Stimulated activated CD8-positive, alpha-beta memory T cell treated with anti-CD3 and anti-CD28 coated beads, Interleukin-4, amount 100 ng/mL, for 4 hours (primary cell): ENCODE measurements at places on chromosomes 2 and 18.

- no peak for DNase-seq
Measured at GRCh38 chr18:59986139-59986538, 86.3 kb downstream of the PMAIP1 start.

GRCh38 chr2:219437690-219438206, 3.1 kb downstream of the SPEG start:
- DNase-seq: no peak

DNA sequence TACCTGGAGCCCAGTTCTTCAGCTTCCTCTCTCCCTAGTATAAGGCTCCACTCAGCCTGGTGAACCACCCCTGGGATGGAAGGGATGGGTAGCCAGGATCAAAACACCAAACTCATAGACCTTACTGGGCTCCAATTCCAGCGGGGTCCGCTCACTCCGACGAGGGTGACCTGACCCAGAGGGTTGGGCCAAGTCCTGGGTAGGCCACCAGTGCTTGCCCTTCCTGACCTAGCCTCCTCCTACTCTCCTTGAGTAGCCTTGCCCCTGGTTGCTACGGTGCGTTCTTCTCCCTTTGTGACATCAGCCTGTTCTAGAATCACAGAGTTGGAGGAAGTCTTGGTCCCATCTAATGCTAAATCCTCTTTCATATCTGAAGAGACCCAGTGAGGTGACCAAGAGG, 537 bp upstream of the STAT4 start:
- DNase-seq: no peak

- no peak for DNase-seq
Measured at GRCh38 chr2:237889811-237890210, 30.4 kb downstream of the RAMP1 start.

GRCh38 chr18:56565551-56566345, 72.6 kb downstream of the TXNL1 start:
- DNase-seq: no peak

GRCh38 chr2:121634354-121635307, 14.6 kb downstream of the CLASP1 start:
- DNase-seq: no peak

GRCh38 chr18:40168026-40168425, 1787.0 kb upstream of the PIK3C3 start:
- DNase-seq: no peak

DNA sequence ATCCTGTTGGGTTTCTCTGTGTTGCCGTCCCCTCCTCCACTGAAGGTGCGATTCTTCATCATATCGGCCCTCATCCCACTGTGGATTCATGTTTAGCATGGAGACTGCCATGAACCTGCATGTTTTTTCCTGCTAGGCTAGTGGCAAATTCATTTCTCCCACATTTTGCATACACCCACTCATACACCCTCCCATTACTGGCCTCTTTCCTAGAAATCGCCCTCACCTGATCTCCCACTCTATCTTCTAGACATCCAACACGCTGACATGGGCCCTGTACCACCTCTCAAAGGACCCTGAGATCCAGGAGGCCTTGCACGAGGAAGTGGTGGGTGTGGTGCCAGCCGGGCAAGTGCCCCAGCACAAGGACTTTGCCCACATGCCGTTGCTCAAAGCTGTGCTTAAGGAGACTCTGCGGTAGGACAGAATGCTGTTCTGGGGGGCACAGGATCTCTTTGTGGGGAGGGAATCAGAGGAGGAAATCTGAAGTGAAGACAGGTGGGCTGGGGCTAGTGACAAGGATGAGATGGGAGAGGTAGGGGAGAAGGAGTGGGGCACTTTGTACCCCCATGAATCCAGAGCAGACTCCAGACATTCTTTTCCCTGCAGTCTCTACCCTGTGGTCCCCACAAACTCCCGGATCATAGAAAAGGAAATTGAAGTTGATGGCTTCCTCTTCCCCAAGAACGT, 17.7 kb downstream of the PRKAG3 start:
- no peak for DNase-seq

DNA sequence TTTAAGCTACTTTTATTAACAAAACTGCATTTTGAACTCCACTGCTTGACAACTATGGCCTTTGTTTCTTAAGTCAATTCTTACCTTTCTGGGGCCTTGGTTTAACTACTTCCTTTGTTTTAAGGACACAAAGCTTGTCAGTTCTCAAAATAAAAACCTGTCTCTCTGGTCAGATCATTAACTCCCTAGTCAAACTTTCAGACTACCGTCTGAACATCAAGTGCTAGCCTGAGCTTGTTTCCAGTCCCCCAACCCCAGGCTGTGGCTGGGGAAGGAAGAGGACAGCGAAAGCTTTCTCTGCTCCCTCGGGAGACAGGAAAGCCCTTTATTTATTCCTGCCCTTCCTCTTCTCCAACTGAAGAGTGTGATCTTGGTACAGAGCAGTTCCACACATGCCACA, 1.7 kb downstream of the SH3YL1 start:
- no peak for DNase-seq

GRCh38 chr2:207871506-207871905, 101.8 kb upstream of the FZD5 start:
- no peak for DNase-seq

GRCh38 chr2:211498551-211499205, 942.3 kb downstream of the CPS1 start:
- DNase-seq: no peak

DNA sequence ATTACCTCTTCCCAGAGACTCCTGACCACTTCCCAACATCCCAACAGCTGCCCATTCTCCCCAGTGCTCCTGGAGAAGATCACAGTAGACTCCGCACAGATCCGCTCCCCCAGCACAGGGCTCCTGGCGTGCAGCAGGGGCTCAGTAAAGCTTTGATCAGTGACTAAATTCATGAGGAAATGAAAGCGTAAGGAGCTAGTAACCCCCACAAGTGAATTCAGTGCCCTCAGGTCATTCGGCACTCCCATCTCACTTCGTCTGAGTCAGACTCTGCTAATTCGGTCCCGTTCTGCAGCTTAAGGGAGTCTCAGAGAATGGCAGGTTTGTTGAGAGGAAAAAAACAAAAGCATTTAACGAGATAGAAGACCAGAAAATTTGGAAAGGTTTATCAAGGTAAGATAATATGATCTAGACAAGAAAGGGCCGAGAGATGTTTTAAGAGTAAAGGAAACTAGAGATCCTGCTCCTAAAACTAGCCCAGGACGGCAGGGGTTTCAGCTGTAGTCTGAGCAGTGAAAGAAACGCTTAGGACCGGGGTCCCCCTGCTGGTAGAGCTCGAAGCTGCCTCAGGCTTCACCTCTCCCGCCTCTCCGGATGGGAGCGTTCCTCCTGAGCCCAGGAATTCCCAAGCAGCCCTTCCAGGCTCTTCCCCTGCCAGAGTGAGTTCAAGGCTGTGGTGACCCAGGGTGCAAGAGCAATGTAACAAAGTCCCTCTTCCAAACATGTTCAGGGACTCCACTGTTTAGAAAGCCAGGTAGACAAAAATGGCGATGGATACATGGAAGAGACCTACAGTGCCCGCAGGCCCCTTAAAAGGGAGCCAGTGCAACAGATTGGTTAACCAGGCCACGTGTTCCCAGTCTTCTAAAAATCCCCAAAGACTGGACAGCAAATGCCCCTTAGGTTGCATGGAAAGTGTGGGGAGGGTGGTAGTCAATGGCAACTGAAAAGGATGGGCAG, 127.3 kb downstream of the DNER start:
- DNase-seq: no peak

GRCh38 chr2:72888438-72889202, 1.4 kb downstream of the SPR start:
- no peak for DNase-seq

DNA sequence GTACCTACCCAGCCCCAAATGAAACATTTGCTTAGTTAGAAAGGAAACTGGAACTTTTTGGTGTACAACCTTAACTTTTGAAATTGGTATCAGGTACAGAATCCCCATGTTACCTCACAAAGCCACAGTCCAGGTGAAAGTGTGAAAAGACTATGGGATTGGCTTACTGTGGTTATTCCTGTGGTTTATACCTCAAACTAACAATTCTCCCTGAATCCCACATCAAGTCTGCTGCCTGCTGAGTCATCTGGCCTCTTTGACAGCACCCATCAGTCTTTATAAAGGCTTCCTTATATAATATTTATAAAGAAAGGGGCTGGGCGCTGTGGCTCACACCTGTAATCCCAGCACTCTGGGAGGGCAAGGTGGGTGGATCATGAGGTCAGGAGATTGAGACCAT, 164.6 kb downstream of the TMEM247 start:
- no peak for DNase-seq

DNA sequence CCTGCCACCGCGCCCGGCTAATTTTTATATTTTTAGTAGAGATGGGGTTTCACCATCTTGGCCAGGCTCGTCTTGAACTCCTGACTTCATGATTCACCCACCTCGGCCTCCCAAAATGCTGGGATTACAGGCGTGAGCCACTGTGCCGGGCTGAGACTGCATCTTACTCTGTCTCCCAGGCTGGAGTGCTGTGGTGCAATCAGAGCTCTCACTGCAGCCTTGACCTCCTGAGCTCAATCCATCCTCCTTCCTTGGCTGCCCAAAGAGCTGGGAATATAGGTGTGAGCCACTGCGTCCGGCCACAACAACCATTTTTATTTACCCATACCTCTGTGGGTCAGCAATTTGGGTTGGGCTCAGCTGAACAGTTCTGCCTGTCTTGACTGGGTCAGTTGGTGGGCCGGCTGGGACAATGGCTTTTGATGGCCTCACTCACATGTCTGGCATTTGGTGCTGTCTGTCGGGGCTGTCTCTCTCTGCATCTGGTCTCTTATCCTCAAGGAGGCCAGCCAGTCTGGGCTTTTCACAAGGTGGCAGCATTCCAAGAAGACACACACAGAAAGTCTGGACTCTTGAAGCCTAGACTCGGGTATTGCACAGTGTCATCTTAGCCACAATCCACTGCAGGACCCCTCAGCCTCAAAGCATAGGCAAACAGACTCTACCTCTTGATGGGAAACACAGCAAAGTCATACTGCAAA, 116.8 kb upstream of the GATA6 start:
- DNase-seq: no peak

DNA sequence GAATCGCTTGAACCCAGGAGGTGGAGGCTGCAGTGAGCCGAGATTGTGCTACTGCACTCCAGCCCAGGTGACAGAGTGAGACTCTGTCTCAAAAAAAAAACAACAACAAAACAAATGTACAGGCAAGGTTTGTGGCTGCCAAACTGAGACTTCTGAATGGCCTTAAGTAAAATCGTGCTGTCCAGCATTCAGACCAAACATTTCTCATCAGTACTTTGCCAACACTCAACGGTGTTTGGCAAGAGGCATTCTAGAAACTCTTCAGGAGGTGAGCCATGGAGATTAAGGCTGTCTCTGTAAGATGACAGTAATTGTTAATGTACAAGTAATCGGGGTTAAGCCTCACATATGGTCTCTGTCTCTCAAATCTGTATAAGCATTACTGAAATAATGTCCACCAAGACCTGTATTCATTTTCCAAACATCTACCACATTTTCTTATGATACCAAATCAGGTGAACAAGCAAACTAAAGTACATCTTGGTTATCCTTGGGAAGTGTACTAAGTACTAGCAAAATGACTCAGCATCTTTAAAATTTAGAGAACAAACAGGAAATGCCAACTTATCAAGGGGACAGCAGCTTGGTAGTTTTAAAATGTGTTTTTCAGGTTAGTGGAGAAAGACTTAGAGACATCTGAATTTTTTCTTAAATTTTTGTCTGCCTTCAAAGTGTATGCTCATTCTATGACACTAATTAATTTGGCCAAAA, 29.3 kb downstream of the SERPINE2 start:
- DNase-seq: no peak

GRCh38 chr2:61710711-61711110, 143.1 kb downstream of the FAM161A start:
- DNase-seq: no peak

- DNase-seq: no peak
Measured at GRCh38 chr2:8049176-8049575, 632.7 kb upstream of the ID2 start.

DNA sequence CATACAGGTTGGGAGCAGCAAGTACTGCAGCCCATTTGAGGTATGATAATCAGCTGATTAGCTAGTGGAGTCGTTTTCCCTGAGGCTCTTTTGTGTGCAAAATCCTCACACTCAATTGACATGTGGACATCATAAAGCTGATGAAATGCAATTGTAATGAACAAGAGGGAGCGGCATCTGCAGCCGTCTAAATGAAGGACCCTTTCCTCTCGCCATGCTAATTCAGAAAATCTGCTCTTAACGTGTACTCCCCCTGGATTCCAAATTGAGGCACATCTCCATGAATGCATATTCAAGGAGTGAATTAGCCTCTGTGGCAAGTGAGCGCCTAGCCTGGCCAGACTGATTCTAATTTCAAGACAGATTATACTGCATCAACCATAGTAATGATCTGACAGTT, 260.9 kb upstream of the ATP5MC3 start:
- no peak for DNase-seq

DNA sequence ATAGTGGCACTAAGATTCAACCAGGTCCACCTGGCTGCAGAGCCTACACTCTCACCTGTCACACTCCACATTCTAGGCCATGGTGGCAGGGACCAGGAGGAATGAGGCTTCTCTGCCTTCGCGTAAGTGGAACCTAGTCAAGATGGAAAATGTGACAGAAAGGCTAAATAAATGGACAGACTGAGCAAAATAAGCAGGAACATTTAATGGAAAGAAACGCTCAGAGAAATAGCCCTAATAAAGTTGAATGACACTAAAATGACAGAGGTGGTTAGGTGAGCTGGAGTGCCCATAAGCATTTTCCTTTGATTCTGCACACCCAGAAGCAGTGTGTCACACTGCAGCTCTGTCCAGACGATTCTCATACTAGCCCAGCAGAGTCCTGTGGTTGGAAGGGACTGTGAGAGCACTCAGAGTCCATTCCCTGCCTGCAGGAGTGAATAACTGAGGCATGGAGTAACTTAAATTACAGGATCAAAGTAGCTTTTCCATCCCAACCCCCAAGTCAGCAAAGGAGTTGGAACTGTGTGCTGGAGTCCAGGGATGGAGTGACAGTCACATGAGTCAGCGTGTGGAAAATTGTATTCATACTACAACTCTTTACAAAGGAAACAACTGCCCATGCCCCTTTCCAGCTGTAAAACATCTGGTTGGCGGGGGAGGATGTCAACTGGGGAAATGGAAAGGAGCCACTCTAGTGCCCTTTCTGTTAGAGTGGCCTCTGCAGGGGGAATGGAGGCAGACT, 105.4 kb upstream of the LGALSL start:
- DNase-seq: no peak
